CD4-positive, alpha-beta T cell treated with Interleukin-10 for 1 hour (primary cell): ENCODE measurements at places on chromosomes 2 and 18.

DNA sequence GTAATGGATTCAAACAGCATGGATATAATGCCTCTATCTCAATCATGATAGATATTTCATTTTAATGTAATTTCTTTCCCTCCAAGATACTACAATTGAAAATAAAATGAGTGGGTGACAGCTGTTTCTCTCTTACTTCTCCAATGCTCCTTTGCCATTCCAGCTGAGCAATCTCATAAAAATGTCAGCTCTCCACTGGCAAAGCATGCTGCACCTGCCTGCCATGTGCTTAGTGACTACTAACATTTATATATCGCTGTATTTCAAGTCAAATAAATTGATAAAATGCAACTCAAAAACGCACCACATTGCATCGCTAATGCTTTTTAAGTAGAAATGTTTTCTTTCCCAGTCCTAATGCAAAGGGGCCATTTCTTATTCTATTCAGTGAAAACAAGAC, 1093.9 kb downstream of the CBLN2 start:
- no peak for DNase-seq

GRCh38 chr2:45726188-45726587, 74.7 kb downstream of the PRKCE start:
- no peak for DNase-seq

DNA sequence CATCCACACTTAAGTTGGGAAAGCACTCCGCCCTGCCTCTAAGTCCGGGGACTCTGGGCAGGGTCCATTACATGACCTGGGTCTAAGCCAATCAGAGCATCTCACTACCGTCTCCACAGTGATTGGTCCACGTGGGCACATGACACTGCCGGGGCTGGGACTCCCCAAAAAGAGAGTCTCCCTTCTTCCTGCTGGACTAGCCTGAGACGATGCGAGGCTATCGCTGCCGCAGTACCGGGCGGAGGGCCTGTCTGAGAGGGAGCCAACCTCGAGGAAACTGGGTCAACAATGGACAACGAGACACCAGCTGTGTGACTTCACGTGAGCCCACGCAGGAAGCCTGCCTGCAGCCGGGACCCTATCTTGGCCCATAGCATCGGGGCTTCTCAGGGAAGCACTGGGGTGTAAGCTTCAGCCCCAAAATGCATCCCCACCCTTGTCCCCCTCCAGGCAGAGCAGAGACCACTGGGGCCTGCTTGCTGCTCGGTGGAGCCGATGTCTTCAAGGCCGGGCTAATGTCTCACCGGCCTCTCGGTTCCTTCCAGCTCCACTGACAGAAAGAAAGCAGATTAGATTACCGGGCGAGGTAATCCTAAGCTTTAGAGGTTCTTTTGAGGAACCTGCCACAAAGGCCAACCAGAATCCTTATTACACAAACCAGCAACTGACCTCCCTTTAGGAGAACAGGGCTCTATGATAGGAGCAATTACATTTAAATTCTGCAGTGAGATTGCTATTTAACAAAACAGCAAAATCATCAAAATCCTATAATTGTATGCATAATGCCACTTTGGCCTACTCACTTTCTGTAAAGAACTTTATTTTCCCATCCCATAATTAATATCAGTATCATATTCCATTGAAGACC, 21.3 kb upstream of the COPS8 start:
- DNase-seq, result no peak

DNA sequence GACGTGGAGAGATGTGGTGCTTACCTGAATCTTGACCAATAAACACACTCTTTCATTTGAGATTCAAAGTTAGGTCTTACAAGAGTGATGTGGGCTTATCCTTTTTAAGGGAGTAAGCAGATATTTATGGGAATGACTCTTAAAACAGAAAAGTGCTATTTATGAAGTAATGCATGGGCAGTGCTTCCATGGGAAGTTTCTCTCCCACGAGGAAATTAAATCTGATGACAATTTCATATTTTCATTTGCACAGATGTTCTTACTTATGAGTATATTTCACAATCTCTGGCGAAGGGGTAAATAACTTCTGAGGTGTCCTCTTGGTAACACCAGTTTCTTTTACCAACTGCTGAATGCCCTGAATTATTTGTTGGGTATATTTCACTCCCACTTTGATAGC, 21.0 kb downstream of the PNPT1 start:
- no peak for DNase-seq
